Stimulated activated CD8-positive, alpha-beta memory T cell treated with anti-CD3 and anti-CD28 coated beads, Interleukin-7, amount 100 ng/mL, for 24 hours (primary cell): ENCODE measurements at places on chromosomes 5 and 9.

DNA sequence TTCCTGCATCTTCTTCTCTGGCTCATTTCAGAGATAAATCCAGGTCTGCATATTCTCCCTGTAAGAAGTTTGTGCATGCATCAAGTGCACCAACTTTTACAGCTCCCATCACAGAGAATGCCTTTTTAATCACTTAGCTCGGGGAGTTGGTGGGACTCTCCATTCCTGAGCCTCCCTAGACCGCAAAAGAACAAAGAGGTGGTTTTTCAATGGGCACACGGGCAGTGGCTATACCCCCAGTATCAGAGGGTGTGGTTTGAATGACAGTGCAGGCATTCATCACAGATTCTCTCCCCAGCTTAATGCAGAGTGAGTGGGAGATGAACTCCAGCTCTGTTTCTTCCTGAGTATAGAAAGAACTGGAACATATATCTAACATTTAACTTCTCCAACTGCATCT lies 264.7 kb upstream of the NR4A3 start:
- DNase-seq: no peak

DNA sequence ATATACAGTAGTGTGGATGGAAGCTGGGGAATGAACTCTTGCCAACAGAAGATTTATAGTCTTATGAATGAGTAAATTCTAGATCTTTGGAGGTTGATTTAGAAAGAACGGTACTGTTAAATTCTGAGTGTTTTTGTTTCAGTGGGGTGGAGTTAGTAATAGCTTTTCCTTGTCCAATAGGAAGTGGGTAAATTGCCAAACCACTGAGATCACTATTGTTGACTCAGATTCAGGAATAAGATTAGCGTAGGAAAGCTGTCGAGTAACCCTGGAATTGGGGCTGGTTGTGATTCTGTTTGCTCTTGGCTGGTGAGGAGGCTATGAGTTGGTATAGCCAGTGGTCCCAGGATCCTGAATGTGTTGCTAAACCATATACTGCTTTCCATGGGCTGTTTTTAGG lies 155.6 kb downstream of the ARHGAP26 start:
- no peak for DNase-seq

DNA sequence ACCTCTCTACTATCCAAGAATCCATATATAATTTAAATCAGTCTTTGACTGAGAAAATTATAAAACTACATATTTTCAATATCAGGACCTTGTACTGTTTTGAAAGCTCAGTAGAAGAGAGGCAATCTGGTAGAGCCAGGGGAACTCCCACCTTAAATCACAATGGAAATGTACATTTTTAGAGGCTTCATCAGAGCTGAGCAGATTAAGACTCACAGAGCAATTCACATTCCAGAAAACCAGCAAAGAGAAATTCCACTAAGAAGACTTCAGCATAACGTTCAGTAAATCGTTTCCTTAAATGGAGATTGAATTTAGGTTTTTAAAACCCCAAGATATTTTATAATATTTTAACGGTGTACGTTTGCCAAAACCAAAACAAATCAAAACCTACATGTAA lies 227.8 kb upstream of the TRPM3 start:
- no peak for DNase-seq

GRCh38 chr9:109440117-109440515 lies 58.0 kb downstream of the PTPN3 start:
- DNase-seq: no peak

- DNase-seq: no peak
Observed at GRCh38 chr5:154228696-154229095, 38.2 kb downstream of the GALNT10 start.

GRCh38 chr5:58545912-58546311 lies 37.0 kb upstream of the RAB3C start:
- no peak for DNase-seq

DNA sequence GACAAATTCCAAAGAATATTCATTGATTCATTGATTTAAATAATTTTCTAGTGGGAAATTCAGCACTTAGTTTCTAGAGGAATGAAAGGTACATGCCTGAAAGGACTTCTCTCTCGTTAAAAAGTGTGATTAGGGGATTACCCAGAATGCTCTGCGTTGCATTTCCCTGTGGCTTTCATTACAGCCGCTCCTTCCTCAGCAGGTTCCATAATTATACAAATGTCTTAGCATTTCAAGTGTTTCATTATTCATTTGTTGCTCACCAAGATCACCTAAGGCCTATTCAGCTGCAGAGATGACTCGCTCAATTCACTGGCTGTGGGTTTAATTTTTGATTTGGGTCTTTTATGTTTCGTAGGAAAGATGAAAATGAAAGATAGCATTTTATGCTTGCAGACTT lies 52.8 kb downstream of the SPATA31C2 start:
- no peak for DNase-seq

GRCh38 chr5:73728493-73729273 lies 102.7 kb downstream of the ARHGEF28 start:
- no peak for DNase-seq

- no peak for DNase-seq
Observed at GRCh38 chr9:111986035-111986556, 89.5 kb downstream of the UGCG start.

GRCh38 chr9:92439921-92440750 lies 15.9 kb upstream of the OMD start:
- no peak for DNase-seq

DNA sequence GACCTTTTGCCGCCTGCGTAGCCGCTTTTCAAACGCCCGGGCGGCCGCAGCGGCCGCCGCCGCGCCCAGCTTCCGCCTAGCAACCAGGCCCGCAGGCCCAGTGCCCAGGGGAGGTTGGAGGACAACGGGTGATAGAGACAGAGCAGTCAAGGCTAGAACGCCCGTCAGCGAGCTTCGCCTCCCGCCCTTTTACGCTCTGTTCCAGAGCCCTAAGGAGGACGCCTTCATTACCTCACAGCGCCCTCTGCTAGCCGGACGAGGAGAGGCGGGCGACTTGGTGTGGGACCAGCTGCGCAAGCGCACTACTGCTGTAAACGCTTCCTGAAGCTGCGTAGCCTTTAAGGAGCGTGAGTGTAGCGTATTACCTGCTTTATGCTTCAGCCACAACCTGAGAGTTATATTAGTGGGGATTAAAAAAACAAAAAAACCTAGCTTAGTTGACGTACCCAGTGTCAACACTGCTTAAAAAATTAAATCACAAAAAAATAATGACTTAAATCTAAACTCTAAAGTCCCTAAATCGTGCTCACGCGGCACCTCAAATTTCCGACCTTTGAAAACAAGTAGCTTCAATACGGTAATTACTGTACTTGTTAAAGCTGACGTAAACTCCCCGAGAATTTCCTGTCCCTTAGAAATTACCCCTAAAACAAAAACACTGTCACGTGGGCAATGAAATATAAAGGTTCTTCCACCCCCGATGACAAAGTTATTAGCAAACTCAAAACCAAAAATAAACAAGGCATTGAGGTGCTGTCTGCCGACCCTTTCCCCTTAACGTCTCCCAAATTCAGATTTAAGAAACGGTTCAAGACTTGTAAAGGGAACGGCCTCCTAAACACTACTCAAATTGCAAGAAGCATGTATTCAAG lies at the start of gene CEP120:
TSS of gene CEP120 (minus strand) at position 126 of the 872 bp plus-strand sequence. CDS start 405 bp downstream, outside the sequence.
- peak; percentile 92 for DNase-seq

DNA sequence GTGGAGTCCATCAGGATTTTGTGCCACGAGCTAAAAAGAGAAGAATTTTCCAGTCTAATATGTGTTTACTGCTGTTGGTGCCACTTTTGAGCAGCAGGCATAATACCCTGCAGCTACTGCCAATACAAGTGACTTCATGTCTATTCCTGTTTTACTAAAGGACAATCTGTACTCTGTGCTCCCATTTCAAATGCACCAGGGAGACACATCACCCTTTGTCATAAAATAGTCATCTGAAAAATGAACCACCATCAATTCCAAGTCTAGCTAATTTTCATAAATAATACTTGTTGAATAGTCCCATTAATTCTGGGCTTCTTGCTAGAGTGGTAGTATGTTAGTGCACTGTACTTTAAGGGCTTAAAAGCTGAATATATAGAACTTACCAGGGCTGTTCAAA lies 8.9 kb upstream of the PKD2L2 start:
- no peak for DNase-seq

DNA sequence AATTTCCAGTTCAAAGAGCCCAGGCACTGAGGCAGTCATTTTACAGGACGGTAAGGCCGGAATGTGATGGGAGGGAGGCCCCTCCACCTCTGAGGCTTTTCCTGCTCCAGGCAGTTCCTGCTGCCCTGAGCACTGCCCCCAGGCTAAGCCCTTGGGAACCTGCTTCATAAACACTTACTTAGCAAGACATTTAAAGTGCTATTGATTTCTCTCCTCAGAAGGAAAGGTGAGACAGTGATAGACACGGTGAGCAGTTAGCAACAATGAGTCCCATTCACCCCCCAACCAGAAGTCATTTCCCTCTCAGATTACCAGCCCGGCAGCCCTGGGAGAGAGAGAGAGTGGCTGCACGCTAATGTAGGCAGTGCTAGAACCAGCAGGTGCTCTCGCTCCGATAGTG lies 462.5 kb downstream of the SPOCK1 start:
- no peak for DNase-seq

DNA sequence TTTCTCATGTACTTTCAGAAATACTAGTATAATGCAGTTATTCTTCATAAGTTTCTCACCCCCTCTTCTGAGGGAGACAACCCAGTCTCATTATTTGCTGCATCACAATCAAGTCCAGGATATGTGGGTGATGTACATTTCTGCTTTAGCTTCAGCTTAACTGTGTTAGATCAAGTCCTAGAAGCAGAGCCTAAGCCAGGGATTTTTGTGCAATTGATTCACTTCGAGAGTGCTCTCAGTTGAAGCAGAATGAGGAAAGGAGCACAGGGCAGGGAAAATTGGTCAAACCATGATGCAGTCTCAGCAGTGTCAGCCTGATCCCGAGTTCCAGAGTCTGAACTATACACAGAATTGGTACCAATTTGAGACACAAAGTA lies 15.1 kb downstream of the HNRNPK start:
- no peak for DNase-seq

- DNase-seq: no peak
Observed at GRCh38 chr5:4544049-4544670, 596.0 kb upstream of the ADAMTS16 start.

DNA sequence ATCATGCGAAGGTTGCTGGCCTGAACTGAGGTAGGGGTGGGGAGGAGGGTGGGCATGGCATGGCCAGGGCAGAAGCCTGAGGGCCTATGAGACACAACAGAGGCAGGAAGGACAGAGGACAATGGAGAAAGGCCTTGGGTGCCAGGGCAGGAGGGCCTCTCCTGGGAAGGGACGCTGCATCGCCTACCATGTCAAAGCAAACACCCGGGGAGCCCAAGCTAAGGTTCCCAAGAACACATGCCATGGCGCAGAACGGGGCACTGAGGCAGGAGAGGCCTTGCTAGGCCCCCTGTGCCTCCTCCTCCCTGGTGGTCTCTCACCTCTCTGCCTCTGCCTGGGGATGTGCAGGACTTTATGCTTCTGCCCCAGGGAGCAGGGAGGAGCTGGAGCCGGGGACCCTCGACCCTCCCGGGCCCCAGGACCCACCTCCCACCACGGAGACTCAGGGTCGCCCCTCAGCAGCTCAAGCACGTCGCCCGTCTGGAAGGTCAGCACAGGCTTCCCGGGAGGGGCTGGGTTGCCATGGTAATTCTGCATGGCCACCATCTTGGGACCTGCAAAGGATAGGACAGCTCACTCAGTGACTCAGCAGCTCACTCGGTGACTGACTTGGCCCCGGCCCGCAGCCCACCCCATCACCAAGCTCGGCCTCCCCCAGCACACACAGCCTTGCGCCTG lies 40.3 kb upstream of the SARDH start:
- no peak for DNase-seq

DNA sequence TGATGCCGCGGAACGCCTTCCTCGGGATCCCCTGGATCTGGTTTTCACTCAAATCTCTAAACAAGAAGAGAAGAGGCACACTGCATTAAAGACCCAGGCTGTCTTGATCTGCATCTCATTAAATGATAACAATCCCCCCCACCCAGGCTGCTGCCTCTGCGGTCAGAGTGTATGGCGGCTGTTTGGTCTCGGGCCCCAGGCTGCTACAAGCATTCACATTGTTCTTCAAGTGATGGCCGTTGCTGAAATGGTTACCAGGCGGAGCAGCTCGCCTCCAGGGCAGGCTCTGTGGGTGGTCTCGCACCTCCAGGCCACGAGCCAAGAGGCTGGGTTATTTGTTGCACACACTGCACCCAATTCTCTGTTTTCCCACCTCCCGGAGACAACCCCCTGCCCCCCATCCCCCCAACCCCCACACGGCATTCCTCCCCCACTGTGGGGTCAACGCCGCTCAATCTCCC lies 304.1 kb upstream of the PANK3 start:
- DNase-seq: no peak

DNA sequence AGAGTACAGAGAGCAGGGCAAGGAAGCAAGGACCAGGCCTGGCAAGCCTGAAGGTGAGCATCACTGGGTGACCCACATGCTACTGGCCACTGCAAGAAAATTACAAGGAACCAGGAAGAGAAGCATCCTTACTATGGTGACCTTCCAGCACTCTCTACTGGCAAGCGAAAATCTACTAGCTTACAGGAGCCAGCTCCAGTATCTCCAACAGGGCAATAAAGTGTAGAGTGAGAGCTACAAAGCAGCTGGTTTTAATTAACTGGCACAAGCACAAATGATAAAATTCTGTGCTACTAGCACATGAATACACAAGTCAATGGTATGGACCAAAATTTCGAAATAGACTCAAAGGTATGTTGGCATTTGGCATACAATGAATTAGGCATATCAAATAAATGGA lies 113.3 kb upstream of the CAST start:
- no peak for DNase-seq

DNA sequence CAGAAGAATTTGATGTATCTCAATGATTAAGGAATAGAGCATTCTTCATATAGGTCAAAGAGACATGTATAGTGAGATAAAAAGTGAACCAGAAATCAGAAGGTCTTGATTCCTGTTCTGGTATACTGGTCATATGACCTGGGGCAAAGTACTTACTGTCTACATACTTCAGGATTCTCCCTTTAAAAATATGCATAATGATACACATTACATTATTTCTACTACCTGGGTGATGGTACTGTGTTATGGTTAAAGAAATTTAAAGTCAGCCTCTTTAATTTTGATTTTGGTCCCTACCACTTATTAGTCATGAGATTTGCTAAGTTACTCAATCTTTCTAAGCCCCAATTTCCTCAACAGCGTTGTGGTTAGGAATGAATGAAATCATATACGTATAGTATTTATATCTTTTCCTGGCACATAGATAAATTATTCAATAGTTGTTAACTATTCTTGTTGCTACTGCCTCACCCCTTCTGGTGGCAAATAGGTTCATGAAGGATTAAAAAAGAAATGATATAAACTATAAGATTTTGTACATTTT lies 984.1 kb downstream of the TLE4 start:
- DNase-seq: no peak

GRCh38 chr5:54362434-54362833 lies 52.1 kb upstream of the ARL15 start:
- no peak for DNase-seq

DNA sequence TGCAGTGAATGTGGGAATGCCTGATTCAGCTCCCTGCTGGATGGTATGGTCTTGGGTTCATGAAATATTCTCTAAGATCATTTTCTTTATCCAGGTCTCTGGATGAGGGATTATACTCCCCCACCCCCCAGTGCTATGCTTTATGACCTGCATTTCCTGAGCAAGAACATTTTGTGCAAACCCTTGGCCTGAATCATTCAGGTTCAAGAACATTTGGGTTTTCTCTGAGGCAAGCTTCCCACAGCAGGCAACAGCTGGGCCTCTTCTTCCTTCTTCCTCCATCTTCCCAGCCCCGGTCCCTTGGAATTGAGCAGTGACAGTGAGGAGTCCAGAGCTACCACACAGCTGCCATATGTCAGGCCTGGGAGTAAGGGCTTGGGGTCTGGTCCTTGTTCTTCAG lies 58.6 kb upstream of the TNFSF15 start:
- no peak for DNase-seq

- no peak for DNase-seq
Observed at GRCh38 chr9:4306777-4307121, 6.9 kb upstream of the GLIS3 start.

GRCh38 chr5:93572608-93573353 lies 8.2 kb downstream of the NR2F1-AS1 start:
- DNase-seq: no peak
